HT1080 (cell line): ENCODE measurements at places on chromosomes 6 and 20. TPM values are rescaled to one million over a fixed set of nuclear protein-coding genes. Genes with fewer than 3 reads are reported as not detected.
A peak's percentile ranks its signal among the peaks of the same experiment; 100 is the strongest.

DNA sequence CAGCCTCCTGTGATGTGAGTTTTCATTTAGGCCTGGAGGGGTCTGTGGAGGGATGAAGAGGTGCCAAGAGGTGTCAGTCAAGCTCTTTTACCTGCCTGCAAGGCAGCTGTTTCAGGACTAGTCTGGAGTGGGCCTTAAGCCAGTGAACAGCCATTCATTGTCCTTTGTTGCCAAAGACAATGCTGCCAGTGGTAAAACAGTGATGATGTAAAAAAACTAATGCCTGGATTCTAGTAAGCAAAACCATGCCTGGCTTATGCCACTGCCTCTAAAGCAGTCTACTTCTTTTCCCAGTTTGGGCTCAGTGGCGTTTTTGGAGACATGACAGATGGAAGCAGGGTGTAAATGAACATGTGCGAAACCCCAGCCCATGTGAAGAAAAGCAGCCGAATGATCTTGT is 93.5 kb upstream of the KCNK16 start:
- peak; percentile 25 for DNase-seq

GRCh38 chr20:48635791-48636267 is 192.0 kb downstream of the PREX1 start:
- peak; percentile 57 for DNase-seq

GRCh38 chr6:31640612-31641011 is 11.8 kb downstream of the BAG6 start:
- DNase-seq, result no peak

- DNase-seq, result no peak
Measured at GRCh38 chr6:116443105-116443504, 18.1 kb upstream of the CALHM6 start.

DNA sequence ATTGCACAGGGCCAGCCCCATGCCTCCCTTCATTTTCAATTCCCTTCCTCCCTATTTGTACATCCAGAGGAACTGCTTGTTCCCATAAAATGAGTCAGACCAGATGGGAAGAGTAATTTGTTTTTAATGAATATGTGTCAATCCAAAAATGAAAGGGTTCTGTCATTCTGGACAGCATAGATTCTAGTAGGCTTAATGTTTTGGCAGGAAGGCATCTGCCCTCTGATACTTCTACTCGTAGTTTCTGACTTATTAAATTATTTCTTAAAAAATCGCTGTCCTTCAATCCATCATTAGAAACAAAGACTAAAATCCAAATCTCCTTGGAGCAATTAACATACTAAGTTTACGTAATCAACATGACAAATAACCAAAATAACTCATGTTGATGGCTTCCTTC is 665.5 kb downstream of the TENT5A start:
- DNase-seq, result no peak

GNMT gene
- total RNA-seq, result not detected in 2 replicates

DNA sequence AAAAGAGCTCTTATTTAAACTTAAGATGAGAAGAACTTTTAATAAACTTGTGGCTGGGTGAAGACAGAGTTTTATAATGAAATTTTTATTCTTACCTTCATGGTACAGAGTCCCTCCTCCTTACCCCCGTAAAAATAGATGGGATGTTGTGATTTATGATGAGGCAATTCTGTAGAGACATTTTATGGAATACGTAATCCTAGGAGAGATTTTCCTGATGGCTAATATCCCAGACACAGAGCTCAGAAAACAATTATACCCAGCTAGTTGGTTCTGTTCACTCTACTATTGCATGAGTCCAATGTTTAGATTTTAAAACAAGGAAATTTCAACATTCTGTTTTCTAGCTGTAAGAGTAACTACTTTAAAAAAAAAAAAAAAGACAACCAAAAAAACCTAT is 43.4 kb downstream of the MTHFD1L start:
- no peak for DNase-seq

- no peak for DNase-seq
Measured at GRCh38 chr6:157047951-157048350, 270.8 kb downstream of the ARID1B start.

SERPINB1 gene
- total RNA-seq, result 1.4 and 1.8 TPM in 2 replicates

GRCh38 chr6:169991913-169992312 is 240.5 kb downstream of the ERMARD start:
- DNase-seq, result no peak
